ENCODE measurements at places on chromosomes 7 and 10.

DNA sequence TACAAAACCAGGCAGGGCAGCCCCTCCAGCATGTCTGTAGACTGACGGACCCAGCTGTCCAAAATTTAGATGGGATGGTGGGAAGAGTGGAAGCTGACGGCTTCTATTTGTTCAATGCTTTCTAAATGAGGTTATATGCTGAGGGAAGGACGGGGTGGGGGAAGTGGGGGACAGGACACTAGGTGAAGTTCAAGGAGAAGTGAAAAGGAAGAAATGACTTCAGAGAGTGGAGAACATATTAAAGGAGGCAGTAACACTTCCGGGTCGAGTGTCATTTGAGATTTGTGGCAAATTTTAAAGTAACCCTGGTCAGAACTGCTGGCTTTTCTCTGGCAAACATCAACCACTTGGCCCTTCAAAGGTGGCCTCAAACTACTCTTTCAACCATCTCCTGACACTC lies 9.4 kb downstream of the PIP4K2A start:
- DNase-seq, result no peak

GRCh38 chr7:141676618-141677017 lies 25.3 kb downstream of the DENND11 start:
- no peak for DNase-seq

DNA sequence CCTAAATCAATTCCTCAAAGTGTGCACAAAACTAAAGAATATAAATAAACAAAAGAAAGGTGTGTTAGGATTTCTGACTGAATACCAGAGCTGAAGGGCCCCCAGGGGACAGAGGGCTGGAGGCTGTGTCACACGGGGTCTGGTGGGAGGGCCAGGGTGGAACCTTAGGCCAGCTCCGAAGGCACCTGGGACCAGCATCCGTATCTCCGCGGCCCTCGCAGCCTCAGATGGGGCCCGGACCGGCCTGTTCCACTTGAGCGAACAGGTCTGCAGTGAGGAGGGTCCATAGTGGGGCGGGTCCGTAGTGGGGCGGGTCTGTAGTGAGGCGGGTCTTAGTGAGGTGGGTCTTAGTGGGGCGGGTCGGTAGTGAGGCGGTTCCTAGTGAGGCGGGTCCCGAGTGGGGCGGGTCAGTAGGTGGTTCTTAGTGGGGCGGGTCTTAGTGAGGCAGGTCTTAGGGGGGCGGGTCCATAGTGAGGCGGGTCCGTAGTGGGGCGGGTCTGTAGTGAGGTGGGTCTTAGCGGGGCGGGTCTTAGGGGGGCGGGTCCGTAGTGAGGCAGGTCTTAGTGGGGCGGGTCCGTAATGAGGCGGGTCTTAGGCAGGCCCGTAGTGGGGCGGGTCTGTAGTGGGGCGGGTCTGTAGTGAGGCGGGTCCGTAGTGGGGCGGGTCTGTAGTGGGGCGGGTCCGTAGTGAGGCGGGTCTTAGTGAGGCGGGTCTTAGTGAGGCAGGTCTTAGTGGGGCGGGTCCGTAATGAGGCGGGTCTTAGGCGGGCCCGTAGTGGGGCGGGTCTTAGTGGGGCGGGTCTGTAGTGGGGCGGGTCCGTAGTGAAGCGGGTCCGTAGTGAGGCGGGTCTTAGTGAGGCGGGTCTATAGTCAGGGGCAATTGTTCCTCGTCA lies 15.1 kb downstream of the GPR146 start:
- no peak for DNase-seq

DNA sequence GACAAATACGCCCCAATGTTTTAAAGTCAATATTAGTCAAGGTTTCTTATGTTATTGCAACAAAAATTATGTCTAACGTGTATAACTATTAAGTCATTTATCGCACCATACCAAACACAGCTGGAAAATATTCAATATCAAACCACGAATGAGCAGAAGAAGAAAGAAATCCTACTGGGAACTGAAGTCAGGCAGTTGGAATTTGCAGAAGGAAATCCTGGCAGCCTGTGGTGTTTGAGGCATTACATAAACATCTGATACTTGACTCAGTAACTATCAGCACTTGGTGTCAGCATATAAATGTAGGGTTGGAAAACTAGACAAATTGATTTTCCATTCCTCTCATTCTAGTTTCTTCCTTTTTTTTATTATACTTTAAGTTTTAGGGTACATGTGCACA lies 83.4 kb upstream of the NUPR2 start:
- no peak for DNase-seq

DNA sequence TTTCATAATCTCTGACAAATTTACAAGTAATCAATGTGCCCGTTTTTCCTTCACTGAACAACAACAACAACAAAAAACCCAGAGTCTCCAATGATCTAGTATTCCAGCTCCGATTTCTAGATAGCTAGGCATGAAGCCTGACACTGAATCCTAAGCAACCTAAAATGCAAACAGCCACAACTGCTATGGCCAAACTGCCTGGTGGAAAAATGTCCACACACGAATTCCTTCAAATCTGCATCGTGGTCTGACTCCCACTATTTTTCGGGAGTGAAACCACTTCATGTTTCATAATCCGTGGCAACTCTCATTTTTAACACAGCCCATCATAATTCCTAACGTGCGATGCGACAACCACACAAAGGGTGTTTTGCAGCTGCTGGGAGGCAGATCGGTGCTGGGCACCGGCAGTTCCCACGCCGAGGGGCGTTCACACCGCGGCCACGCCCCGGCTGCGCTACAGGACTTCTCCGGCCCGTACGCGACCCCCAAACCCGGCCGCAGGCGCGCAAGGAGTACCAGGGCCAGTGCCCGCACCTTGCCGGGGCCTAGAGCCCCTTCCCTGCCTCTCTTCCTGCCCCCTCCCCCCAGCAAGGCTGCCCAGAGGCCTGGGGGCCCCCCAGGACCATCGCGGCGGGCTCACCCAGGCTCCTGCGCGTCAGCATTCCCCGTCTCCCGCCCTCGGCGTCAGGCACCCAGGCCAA lies 814 bp downstream of the RUFY2 start:
- no peak for DNase-seq

GRCh38 chr10:109934958-109935793 lies 11.9 kb upstream of the XPNPEP1 start:
- DNase-seq, result no peak

GRCh38 chr10:123379156-123379555 lies 225.0 kb downstream of the BUB3 start:
- DNase-seq, result no peak

DNA sequence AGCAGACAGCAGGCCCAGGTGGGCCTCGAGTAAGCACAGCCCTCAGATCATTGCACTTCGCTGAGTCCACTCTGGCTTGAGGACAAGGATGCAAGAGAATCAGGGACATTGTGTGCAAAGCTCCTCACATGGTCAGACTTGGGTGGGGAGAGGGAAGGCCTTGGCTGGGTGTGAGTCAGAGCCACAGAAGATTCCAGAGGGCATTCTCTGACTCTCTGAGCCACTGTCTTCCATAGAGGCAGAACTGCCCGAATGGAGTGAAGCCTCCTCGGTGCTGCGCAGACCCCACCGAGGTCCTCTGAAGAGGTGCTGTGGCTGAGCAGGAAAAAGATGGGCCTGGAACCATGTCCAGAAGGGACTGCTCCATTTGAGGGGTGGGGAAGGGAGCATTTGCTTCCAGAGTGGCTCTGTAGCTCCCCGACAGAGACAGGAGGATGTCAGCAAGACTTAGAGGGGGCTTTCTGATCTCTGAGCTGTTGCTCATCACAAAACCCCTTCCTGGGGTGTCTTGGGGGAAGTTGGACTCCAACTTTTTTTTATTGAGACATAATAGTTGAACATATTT lies 120.8 kb downstream of the PTPN20 start:
- DNase-seq, result peak; percentile 75

DNA sequence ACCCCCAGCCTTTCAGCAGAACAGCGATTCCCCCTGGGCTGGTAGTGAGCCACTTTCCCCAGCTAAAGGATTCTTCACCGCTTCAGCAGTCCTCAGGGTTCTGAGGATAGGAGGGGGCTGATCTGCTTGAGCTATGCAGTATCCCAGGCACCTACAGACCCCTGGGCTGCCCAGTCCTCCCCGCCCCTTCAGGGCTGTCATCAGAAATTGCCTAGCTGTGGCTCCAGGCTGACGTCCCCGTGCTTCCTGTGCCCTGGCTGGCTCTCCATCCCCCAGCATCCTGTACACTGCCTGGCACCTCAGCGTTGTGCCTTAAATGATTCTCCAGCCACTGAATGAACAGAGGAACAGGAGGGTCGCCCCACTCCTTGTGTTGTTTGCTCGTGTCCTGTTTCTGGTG lies 38.4 kb upstream of the CDH23 start:
- DNase-seq, result no peak

DNA sequence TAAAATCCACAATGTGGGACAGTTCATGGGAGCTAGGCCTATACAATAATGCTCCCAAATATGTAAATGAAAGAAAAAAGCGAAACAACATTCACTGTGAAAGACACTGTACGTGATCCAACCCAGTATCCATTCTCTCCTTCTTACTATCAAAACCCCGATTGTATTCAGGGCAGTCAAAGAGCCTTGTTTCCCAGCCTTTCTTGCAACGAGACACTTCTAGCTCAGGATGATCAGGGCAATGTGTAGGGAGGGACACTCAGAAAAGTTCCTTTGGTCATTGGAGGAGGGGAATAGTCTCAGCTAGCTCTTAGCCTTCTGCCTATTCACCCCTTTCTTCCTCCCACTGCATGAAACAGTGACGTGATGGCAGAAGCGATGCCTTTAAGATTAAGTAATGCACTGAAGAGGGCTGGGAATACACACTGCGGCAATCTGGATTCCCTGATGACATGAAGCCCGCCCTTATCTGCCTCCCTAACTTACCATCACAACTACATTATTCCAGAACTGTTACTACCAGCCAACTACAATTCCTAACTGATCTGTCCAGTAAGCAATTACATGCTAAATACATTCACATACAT lies 27.3 kb downstream of the UBE2H start:
- no peak for DNase-seq

- DNase-seq, result no peak
Measured at GRCh38 chr7:106603346-106603745, 57.6 kb downstream of the CCDC71L start.

All from tibial artery (tissue), 4 donors.